Stimulated activated CD4-positive, alpha-beta T cell treated with anti-CD3 and anti-CD28 coated beads, Interleukin-1b, Interleukin-23, amount 100 ng/mL, for 1 hour (primary cell): ENCODE measurements at places on chromosomes 5 and 9.

DNA sequence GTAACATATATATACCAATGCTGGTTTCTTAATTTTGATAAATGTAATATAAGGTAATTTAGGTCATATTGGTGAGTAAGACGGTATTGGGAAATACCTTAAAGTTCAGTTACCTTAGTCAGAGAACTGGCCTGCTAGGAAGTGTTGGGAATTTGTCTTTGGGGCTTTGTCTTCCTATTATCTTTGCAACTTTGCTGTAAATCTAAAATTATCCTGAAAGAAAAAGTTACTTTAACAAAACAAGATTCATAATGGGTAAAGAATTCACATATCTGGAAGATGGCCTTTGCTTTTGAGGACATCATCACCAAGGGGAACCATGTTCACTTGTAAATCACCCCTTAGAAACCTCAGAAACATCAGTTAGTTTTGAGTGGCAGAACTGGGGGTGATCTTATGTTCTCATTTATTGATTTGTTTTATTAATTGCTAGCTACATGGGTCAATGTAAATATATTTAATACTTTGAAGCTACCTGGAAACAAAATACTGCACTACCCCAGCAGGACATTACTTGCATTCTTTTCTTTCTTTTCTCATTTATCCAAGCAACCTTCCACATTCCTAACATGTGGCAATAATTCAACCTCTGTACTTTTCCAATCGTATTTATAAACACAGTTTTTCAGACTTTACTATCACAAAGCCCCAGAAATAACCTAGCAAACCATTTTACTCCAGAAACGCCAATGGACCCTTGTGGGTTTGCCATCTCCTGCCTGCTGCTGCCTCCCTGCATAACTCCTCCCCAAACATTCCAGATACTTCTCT, 41.4 kb downstream of the GLIS3 start:
- no peak for DNase-seq

- no peak for DNase-seq
Observed at GRCh38 chr9:37156781-37157356, 36.5 kb downstream of the ZCCHC7 start.

- no peak for DNase-seq
Observed at GRCh38 chr9:129283291-129283691, 105.2 kb upstream of the IER5L start.

DNA sequence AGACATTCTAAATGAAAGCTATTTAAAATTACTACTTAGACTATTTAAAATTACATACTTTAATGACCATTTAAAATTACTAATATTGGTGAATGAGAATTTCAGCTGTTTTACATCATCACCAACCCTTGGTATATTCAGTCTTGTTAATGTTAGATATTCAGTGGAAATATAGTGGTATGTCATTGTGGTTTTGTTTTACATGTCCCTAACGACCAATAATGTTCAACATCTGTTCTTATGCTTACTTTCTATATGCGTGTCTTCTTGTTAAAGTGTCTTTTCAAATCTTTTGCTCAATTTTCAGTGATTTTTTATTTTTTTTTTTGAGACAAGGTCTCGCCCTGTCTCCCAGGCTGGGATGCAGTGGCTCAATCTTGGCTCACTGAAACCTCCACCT, 279.3 kb upstream of the TARS1 start:
- no peak for DNase-seq

GRCh38 chr5:124952079-124952478, 205.6 kb upstream of the ZNF608 start:
- no peak for DNase-seq

DNA sequence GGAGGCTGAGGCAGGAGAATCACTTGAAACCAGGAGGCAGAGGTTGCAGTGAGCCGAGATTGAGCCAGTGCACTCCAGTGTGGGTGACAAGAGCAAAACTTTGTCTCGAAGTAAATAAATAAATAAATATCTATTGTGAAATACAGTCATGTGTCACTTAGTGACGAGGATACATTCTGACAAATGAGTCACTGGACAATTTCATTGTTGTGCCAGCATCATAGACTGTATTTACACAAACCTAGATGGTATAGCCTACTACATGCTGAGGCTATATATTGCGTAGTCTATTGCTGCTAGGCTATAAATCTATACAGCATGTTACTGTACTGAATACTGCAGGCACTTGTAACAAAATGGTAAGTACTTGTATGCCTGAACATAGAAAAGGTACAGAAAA, 61.1 kb upstream of the CCL21 start:
- no peak for DNase-seq

- no peak for DNase-seq
Observed at GRCh38 chr9:15541872-15542271, 11.0 kb upstream of the CCDC171 start.

DNA sequence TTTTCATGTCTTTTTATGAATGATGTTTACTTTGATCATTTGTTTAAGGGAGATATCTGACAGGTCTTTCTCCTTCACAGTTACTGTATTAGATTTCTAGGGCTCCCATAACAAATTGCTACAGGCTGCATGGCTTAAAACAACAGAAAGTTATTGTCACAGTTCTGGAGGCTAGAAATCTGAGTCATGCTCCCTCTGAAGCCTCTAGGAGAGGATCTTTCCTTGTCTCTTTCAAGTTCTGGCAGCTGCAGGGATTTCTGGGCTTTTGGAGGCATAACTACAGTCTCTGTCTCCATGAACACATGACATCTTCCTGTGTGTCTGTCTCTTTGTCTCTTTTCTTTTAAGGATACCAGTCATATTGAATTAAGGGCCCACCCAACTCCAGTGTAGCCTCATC, 557.3 kb upstream of the SEMA6A start:
- no peak for DNase-seq

GRCh38 chr9:16062542-16063240, 509.8 kb downstream of the CCDC171 start:
- DNase-seq, result no peak

DNA sequence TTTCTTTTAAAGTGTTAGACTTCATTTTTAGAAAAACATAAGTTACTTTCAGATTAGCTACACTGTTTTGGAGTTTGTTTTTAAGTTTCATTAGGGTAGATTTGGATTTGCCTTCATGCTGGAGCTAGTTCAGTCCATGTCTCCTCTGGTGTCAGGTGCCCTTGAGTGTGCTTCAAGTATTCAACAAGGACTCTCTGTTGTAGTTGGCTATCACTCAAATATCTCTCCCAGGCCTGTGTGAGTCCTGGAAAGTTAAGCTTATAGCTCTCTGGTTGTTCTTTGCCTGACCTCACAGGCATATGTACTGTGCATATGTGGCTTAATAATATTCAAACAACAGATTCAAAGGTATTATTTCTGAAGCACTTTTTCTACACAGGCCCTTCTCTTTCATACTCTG, 45.4 kb downstream of the PTBP3 start:
- no peak for DNase-seq

DNA sequence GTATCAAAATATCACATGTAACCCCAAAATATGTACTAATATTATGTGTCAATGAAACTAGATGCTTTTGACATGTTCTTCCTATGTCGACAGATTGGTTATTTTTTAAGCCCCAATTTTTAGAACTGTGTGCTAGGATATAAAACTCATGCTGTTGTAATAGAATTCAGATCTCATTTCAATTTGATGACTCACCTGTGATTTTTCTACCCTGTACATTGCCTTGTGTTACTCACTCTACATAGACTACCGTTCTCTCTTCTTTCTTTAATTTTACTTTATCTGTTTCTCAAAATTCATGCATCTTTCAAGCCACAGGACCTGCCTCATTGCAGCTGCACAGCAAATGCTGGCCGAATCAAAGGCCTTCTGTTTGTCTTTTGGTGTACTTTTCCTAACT, 284.5 kb downstream of the MAT2B start:
- no peak for DNase-seq
